ENCODE measurements at places on chromosomes 16 and 17.

- DNase-seq = no peak
These were observed 14.9 kb upstream of the MMD start for GRCh38 chr17:55436224-55437158.

DNA sequence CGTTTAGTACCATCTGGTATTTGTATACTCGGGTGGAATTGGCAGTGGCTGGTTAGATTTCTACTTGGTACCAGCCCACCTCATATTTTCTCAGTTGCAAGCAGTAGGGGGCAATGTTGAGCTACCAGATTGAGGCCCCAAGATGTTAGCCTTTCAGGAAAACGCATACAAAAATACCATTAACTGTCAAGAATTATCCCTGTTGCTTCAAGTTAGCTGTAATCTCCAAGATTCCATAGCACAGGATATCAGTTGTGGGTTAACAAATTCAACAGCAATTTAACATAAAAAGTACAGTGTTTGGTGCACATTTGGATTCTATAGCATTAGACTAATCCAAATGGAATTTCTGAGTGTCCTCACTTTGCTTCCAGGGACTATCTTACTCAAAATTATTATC lies 188.2 kb downstream of the FTO start:
- DNase-seq = peak; percentile 50

- DNase-seq = no peak
These were observed 509.0 kb upstream of the KIF2B start for GRCh38 chr17:53313746-53314145.

GRCh38 chr17:80845069-80845862 lies 146.4 kb upstream of the CHMP6 start:
- DNase-seq = no peak

DNA sequence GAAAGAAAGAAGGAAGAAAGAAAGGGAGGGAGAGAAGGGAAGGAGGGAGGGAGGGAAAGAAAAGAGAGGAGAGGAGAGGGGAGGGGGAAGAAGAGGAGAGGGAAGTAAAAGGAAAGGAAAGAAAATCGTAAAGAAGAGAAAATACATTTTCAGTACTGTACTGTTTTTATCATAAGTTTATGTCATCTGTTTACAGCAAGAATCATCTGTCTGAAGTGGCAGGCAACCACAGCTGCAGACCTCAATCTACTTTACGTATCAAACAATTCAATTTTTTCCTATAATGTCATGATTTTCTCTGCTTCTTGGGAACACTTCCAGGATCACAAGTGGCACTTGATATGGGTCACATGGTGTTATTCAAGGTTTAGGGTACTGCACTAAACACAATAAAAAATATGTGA lies 58.3 kb downstream of the USP32 start:
- DNase-seq = no peak

DNA sequence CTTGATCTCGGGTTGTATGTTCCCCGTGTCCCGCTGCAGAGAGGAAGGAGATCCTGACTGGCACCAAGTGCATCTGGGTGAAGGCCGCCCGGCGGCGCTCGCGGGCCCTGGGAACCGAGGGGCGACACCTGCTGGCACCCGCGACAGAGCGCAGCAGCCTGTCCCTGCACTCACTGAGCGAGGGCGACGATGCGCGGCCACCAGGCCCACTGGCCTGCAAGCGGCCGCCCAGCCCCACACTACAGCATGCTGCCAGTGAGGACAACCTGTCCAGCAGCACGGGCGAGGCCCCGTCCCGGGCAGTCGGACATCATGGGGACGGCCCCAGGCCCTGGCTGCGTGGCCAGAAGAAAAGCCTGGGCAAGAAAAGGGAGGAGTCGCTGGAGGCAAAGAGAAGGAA lies 7.5 kb downstream of the BTBD17 start:
- DNase-seq = peak; percentile 80

DNA sequence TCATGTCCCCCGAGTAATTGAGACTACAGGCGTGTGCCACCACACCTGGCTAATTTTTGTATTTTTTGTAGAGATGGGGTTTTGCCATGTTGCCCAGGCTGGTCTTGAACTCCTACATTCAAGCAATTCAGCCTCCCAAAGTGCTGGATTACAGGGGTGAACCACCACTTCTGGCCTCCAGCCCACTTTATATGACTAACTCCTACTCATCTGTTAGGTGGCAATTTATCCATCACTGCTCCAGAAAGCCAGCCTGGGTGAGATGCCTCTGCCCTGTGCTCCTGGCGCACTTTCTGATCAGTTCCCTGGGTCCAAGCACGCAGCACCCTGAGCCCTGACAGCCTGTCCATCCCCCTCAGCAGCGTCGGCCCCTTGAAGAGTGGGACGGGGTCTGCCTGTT lies 29.4 kb downstream of the ADAM11 start:
- no peak for DNase-seq

DNA sequence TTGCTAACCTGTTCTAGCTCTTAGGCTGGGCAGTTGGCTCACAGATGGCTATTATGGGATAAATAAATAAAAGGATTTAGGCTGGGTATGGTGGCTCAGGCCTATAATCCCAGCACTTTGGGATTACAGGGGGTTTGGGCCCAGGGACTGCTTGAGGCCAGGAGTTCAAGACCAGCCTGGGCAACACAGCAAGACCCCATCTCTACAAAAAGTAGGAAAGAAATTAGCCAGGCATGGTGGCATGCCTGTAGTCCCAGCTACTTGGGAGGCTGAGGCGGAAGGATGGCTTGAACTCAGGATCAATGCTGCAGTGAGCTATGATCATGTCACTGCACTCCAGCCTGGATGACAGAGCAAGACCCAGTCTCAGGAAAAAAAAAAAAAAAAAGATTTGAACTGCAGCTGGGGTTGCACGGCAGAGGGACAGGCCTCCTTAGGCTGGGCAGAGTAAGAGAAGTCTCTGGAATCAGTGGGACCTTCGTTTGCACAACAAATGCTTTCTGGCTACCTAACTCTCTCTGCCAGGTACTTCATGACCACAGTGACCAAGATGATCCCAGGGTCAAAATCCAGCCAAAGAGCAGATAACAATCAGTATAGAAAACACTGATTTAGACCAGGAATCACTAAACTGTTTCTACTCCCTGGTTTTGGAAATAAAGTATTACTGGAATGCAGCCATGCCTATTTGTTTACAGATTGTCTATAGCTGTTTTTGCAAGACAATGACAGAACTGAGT lies 6.8 kb downstream of the RUSF1 start:
- DNase-seq = no peak

- DNase-seq = no peak
These were observed 4.9 kb downstream of the JPH3 start for GRCh38 chr16:87607223-87607622.

DNA sequence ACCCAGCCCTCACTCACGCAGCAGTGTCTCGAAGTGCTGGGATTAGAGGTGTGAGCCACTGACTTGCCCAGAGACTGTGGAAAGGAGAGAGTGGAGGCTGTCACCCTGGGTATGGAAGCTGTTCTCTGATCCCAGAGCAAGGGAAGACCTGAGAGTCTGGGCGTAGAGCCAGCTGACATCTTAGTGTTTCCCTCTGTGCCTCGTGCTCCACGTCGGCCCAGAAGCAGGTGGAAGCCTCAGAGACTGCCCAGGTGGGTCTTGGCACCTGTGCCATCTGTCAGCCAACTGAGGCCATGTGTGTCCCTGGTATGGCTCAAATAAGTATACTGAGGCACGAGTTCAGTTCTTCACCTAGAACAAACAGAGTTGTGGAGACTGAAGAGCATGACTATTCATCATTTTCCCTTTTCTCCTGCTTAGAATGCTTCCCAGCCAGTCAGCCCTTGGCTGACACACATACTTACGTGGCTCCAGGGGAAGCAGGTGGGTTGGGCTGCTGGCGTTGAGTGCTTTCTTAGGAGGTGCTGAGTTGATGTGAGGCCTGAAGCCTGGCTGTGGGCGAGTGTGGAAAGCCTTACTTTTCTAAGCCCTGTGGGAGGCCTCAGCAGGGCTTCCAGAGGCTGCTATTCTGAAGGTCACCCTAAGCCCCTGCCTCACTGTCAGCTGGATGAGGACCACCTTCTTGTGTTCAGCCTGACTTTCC lies 8.1 kb downstream of the CTRL start:
- no peak for DNase-seq

GRCh38 chr17:79201536-79202227 lies 127.1 kb downstream of the ENGASE start:
- DNase-seq = no peak

- peak; percentile 55 for DNase-seq
These were observed 349.6 kb downstream of the KIF2B start for GRCh38 chr17:54172096-54172984.

- DNase-seq = no peak
These were observed 121.3 kb downstream of the TRIM37 start for GRCh38 chr17:58985367-58985766.

GRCh38 chr17:47955497-47956461 lies 1.9 kb downstream of the PRR15L start:
- DNase-seq = no peak

- no peak for DNase-seq
These were observed 2.8 kb upstream of the NUBP1 start for GRCh38 chr16:10740845-10741208.

GRCh38 chr17:76612977-76613851 lies 27.6 kb upstream of the ST6GALNAC2 start:
- DNase-seq = no peak

- DNase-seq = no peak
These were observed 52.5 kb downstream of the MRC2 start for GRCh38 chr17:62679866-62680377.

GRCh38 chr16:15843635-15844279 lies 13.1 kb downstream of the MYH11 start:
- DNase-seq = no peak

DNA sequence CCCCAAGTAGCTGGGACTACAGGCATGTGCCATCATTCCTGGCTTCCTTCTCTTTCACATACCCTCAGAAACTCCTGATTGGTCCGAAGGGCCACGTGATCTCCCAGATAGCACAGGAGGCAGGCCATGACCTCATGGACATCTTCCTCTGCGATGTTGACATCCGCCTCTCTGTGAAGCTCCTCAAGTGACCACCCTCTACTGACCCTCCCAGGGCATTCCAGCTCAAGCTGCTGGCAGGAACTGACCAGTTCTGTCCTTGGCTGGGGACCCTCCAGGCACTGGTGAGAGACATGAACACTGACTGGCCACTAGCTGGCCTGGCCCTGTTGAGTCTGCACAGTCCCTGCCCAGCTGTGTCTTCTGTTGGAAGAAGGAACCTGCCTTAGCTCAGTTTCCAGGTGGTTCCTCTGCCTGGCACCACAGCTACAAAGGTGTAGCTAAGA lies 5.6 kb downstream of the ERAL1 start:
- no peak for DNase-seq

- DNase-seq = no peak
These were observed 961 bp downstream of the AMFR start for GRCh38 chr16:56424404-56424764.

DNA sequence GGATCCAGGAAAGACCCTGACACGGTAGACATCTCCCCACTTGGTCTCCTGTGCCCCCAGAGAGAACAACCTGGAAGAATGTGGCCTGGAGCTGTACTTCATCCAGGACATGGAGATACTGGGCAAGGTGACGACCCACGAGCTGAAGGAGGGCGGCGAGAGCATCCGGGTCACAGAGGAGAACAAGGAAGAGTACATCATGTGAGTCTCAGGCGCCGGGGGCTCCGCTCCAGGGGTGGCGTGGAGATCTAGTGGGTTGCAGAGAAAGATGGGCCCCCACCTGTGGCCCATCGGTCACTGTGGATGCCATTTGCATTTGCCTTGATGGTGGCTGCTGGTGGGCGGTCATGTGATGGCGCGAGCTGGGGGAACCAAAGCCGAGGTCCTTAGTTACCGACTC lies 14.9 kb upstream of the CLEC18A start:
- no peak for DNase-seq

DNA sequence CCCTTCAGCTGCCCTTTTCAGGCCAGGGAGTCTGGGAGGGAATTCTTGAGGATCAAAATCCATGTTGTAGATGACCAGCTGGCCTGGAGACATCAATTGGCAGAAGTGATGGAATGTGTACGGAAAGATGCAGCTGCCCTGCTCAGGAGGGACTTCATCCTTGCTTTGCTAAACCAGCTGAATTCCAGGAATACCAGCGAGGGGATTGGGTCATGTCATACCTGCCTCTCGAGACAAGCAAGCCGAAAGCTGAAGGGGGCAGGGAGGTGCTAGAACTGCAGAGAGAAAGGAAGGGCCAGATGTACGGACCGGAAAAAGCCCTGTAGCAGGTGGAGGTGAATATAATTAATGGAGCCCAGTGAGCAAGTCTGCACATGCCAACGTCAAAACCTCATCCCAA lies 25.6 kb upstream of the NTN1 start:
- no peak for DNase-seq

GRCh38 chr17:17032131-17032692 lies 10.0 kb upstream of the MPRIP start:
- DNase-seq = no peak

DNA sequence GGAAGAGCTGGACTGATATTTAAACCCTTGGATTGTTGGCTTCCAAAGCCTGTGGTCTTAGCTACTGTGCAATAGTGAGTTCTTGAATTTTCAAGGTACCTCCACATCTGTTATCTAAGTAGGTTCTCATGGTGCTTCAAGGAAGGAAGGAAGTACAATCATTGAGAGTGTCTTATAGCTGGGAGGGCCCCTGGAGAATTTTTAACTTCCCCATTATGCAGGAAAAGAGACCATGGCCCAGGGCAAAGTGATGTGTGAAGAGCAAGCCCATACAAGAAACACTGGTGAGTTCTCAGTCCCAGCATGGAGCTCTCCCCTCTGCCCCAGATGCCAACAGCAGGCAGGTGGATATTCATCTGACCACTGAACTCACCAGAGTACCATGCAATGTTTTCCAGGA lies 169.0 kb upstream of the IRX6 start:
- no peak for DNase-seq

DNA sequence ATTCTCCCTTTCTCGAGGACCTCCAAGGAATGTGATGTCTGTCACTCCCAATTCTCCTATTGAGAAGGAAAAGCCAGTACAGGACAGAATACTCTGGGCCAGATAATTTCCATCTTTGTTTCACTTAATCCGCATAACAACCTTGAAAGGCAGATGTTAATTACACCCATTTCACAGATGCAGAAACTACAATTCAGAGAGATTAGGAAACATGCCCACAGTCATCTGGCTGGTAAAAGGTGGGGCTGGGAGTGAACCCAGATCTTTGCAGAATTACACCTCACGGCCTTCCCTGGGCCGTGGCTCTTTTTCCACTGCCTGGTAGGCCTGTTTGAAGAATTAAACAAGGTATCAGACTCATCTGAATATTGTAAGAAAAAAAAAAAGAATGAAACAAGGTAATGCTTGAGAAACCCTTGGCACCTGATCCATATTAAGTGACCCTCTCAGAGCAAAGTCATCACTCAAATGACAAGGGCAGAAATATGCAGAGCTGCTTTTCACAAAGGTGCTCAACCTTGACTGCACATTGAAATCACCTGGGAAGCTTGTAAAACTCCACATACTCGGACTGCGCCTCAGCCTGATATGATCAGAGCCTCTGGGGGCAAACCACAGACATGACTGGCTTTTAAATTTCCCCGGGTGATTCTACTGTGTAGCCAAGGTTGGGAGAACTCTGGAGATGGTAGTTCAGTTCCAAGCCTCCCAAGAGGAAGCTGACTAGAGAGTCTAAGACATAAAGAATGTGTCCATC lies 16.6 kb upstream of the G6PC1 start:
- DNase-seq = no peak

GRCh38 chr17:39217734-39218369 lies 7.9 kb downstream of the STAC2 start:
- DNase-seq = no peak

- DNase-seq = no peak
These were observed 10.9 kb upstream of the SP2 start for GRCh38 chr17:47884905-47885730.

- no peak for DNase-seq
These were observed 18.5 kb downstream of the ARL4D start for GRCh38 chr17:43416998-43417890.

Measured in HAP-1 (cell line).